ENCODE measurements at places on chromosomes 3 and 15. TPM values are rescaled to one million over a fixed set of nuclear protein-coding genes. Genes with fewer than 3 reads are reported as not detected.

Gene GPR27
- 0.13 TPM for total RNA-seq

Gene MME
- 35.8 TPM for total RNA-seq

Gene LAMB2
- 648 TPM for total RNA-seq

Gene ABHD14A
- 12.8 TPM for total RNA-seq

Gene HDAC11
- 11.6 TPM for total RNA-seq

Gene SERPINI2
- not detected for total RNA-seq

Gene LRIG1
- total RNA-seq: 84.4 TPM

Gene RHCG
- total RNA-seq: 0.13 TPM

Gene PLSCR4
- 99.1 TPM for total RNA-seq

Gene UQCRC1
- 235 TPM for total RNA-seq

Gene BTBD1
- 113 TPM for total RNA-seq
